ENCODE measurements at places on chromosomes 6 and 20. TPM values are rescaled to one million over a fixed set of nuclear protein-coding genes. Genes with fewer than 3 reads are reported as not detected.

Gene COL11A2
- 0.91 TPM for total RNA-seq

Gene RBPJL
- total RNA-seq = not detected

Gene KIAA0408
- 3.2 TPM for total RNA-seq

Gene BPIFB1
- total RNA-seq = not detected

Gene CCM2L
- 8.9 TPM for total RNA-seq

Gene ZNF343
- 6.5 TPM for total RNA-seq

DNA sequence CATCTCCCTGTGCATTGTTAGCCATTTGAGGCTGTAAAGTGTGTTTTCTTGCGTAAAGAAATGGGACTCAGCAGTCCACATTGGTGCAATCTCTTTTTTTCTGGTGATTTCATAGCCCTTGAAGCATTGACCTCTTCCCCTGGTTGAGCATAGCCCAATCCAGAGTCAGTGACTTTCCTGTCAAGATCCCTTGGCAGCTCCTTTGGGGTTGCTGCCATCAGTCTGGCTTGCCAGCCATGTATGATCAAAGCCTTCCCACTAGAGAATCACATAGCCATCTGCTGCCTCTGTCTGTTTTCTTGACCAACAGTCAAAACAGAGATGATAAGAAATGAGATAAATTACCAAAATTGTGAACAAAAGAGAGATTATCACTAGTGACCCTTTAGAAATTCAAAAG is 19.6 kb downstream of the HLA-A start:
- no peak for DNase-seq

- DNase-seq = no peak
Measured at GRCh38 chr20:49935746-49936152, 448 bp upstream of the RNF114 start.

DNA sequence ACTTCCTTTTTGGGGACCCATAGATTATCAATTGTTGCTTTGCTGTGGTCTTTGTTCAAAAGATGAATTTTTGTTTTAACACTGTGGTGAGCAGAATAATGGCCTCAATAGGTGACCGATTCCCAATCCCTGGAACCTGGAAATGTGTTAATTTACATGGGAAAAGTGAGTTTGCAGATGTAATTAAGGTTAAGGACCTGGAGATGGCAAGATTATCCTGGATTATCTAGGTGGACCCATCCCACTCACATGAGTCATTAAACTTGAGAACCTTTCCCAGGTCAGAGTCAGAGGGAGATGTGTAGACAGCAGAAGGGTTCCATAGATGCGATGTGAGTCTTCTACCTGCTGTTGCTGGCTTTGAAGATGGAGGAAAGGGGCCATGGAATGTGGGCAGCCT is 36.2 kb upstream of the HBS1L start:
- DNase-seq = no peak

DNA sequence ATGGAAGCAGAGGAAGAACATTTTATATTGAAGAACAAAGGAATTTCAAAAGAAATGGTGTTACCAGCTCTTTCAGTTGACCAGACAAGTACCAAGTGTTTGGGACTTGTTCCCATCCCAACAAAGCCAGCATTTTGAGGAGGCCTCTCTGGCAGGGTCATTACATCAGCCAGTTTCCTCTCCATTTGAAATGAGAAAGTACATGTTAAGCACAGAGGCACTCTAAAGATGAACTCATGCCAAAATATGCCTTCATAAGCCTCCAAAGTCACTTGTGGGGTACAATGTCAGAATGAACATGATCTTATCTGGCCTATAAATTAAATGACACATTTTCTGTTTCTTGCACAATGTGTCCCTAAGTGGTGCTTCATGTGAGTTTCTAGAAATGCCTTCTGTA is 223.9 kb downstream of the PRL start:
- no peak for DNase-seq

DNA sequence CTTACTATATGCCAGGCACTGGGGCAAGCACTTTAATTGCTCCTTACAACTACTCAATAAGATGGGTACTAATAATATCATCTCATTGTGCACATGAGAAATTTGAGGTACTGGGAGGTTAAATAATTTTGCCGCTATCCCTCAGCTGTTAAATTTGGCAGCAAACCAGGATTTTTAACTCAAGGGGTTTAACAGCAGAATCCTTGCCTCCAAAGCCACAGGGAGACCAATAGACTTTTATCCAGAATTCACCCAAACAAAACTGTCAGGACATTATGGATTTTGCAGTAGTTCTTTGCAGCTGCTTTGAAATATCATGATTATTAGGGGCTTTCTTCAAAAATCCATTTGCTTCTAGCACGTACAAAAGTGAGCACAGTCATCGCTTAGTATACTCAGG is 136.2 kb downstream of the RPS12 start:
- DNase-seq = no peak

- DNase-seq = no peak
Measured at GRCh38 chr20:12702312-12702711, 306.5 kb upstream of the SPTLC3 start.

- no peak for DNase-seq
Measured at GRCh38 chr6:14520536-14520935, 403.0 kb downstream of the CD83 start.

GRCh38 chr6:44580901-44581300 is 193.4 kb downstream of the CDC5L start:
- DNase-seq = no peak

DNA sequence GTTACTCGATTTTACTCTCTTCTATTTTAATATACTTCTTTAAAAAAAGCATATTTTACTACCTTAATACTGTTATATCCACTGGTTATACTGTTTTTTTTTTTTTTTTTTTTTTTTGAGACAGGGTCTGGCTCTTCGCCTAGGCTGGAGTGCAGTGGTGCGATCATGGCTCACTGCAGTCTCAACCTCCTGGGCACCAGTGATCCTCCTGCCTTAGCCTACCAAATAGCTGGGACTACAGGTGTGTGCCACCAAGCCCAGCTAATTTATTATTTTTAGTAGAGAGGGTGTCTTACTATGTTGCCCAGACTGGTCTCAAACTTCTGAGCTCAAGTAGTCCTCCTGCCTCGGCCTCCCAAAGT is 170.7 kb downstream of the DOK5 start:
- DNase-seq = no peak

DNA sequence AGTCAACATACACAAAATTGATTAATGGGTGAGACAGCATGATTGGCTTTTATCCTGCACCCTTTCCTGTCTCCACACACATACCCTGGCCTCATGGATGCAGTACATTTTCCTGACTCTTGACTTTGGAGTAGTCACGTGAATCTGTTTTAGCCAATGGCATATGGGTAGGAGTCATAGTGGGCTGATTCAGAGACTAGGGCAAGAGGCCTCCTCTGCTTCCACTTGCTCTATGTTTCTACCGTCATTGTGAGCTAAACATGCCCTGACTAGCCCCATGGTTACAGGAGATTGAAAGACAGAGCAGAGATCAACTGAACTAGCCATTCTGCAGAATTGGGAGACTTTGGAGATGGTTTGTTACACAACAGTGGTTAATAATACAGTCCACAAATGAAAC is 850.0 kb downstream of the DHX35 start:
- DNase-seq = no peak

- DNase-seq = peak; percentile 47
Measured at GRCh38 chr20:36093025-36093803, 61.3 kb upstream of the EPB41L1 start.

- DNase-seq = no peak
Measured at GRCh38 chr6:13287104-13287503, 41.2 kb downstream of the TBC1D7 start.

DNA sequence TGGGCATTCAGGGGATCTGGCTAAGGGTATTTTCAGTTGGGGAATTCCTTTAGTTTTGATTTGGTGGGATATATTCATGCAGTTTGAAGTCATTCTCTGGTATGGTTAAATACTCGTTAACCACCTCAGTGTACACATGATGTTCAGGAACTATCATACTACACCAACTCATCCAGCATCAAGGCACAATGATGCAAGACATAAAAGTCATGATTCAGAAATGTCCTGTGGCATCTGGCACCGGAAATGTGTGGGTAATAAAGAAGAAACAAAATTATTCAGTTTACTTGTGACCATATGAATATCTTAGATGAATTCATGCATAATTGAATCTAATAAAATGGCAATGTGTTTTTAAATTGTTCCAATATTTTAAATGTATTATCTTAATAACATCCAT is 129.0 kb upstream of the BMP5 start:
- no peak for DNase-seq

Measured in heart right ventricle (tissue), 16 donors.